ENCODE measurements at places on chromosomes 7 and 10. TPM values are rescaled to one million over a fixed set of nuclear protein-coding genes. Genes with fewer than 3 reads are reported as not detected.

- no peak for DNase-seq
- H3K36me3 ChIP-seq, result no peaks in the 10 kb centered on the region
- no peaks in the 10 kb centered on the region for H3K27me3 ChIP-seq
- H3K4me1 ChIP-seq, result no peaks in the 10 kb centered on the region
Observed at GRCh38 chr7:49255054-49255453, 330.7 kb downstream of the CDC14C start.

DNA sequence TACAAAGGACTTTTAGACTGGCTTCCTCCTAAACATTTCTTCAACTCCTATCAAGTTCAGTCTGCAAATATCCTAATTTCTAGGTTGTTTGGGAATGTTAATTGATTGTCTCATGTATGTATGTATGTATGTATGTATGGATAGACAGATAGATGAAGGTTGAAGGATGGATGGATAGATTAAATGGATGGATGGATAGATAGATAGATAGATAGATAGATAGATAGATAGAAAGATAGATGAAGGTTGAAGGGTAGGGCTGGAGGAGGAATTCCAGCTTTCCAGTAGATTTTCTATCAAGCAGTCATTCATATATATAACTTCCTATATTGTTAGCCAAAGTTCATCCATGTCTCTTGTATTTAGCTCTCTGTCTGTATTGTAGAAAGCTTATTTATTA, 85.8 kb downstream of the KAT6B start:
- DNase-seq, result no peak
- H3K36me3 ChIP-seq, result no peaks in the 10 kb centered on the region
- no peaks in the 10 kb centered on the region for H3K27me3 ChIP-seq
- H3K4me1 ChIP-seq, result peaks cover 52% of the 10 kb centered on the region
- no peak overlapping the region for H3K4me3 ChIP-seq
- no peak overlapping the region for H3K27ac ChIP-seq

- DNase-seq, result no peak
- H3K36me3 ChIP-seq, result no peaks in the 10 kb centered on the region
- peaks cover 24% of the 10 kb centered on the region for H3K4me1 ChIP-seq
Observed at GRCh38 chr7:121006711-121007315, 18.3 kb downstream of the CPED1 start.

- H3K4me3 ChIP-seq, result no peak overlapping the region
- no peaks in the 10 kb centered on the region for H3K27me3 ChIP-seq
- H3K27ac ChIP-seq, result no peak overlapping the region
- no peaks in the 10 kb centered on the region for H3K36me3 ChIP-seq
Observed at GRCh38 chr7:101746314-101746713, 71.1 kb upstream of the CUX1 start.

DNA sequence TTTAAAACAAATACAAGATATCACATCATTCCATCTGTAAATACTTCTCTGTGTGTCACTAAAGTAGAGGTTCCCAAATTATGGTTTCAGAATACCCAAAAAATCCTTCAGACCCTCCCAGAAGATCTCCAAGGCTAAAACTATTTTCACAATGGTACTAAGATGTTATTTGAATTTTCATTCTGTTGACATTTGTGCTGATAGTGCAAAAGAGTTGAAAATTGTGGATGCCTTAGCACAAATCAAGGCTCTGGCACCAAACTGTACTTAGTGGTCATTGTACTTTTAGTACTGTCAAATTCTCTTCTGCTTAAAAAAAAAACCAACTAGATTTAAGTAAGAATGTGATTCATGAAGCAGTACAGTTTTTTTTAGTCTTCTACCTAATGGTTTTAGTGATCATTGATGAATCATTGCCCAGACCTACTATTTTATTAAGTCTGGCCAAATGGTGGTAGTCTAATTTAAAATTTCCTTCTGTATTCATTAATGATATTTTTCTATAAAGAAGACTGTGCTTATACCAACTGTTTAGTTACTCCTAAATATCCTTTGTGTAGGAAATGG, 50.5 kb downstream of the TPST1 start:
- no peaks in the 10 kb centered on the region for H3K36me3 ChIP-seq
- H3K4me1 ChIP-seq, result peaks cover 4% of the 10 kb centered on the region
- H3K27me3 ChIP-seq, result no peaks in the 10 kb centered on the region
- no peak overlapping the region for H3K4me3 ChIP-seq

Gene CDC14C
- not detected for total RNA-seq

Gene EVX1
- not detected for total RNA-seq

Gene CFAP43
- total RNA-seq, result not detected
